ENCODE measurements at places on chromosomes 3 and 15. TPM values are rescaled to one million over a fixed set of nuclear protein-coding genes. Genes with fewer than 3 reads are reported as not detected.

CHL1 gene
- polyA plus RNA-seq: 10.6 TPM

RASGRP1 gene
- 3.4 TPM for polyA plus RNA-seq

CHRM5 gene
- not detected for polyA plus RNA-seq

DNA sequence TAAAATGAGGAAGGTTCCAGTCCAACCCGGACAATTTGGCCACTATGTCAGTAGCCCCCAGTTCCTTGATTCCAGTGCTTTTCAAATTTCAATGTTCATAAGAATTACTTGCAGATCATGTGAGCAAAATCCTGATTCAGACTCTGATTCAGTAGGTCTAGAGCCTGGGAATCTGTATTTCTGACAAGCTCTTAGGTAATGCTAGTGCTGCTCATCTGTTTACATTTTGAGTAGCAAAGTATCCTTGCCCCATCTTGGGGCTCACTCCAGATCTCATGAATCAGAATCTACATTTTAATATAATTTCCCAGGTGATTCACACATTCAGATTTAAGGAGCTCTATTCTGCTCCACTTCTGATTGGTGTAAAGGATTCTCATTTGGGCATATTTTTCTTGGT lies 142.0 kb downstream of the NAALADL2 start:
- no peak for DNase-seq

DNA sequence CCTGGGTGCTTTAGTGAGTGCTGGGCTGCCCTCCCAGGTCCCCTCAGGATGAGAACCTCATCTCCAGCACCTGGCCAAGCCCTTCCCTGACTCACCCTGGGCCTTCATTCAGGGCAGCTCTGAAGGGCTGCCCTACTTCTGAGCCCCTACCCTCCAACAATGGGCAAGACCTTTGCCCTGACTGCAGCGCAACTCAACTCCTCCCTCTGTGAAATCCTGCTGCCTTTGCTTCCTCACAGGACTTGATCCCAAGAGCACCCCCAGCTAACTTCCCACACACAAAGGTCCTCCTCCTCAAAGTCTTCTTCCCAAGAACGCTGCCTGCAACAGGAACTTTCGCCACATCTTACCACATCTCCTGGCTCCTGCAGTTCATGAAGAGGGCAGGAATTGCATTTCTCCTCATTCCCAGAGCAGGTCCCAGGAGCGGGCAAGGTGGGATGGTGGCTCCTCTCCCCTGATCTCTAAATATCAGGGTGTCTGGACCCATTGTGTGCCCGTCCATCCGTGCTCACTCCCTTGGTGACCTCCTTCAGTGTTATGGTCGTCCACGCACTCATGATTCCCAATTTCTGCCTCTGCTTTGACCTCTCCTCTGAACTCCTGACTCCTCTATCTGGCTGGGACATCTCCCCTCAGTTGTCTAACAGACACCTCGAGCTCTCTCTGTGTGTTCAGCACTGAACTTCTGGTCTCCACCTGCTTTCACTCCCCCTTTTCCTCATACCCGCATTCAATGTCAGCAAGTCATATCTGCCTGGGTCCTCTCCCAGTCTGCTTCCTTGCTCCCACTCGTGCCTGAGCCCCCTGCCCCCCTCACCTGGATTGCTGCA lies 4.5 kb upstream of the SSUH2 start:
- DNase-seq: no peak

ADPGK gene
- polyA plus RNA-seq: 23.9 TPM

GRCh38 chr15:72554471-72555425 lies 80.6 kb downstream of the ARIH1 start:
- no peak for DNase-seq

RLBP1 gene
- polyA plus RNA-seq: not detected

TM6SF1 gene
- 2.6 TPM for polyA plus RNA-seq

GRCh38 chr3:34284959-34285826 lies 486.8 kb downstream of the PDCD6IP start:
- DNase-seq: no peak

TRAT1 gene
- polyA plus RNA-seq: not detected

GRCh38 chr3:72353236-72354128 lies 494.8 kb downstream of the SHQ1 start:
- no peak for DNase-seq

SOX14 gene
- not detected for polyA plus RNA-seq

- no peak for DNase-seq
Measured at GRCh38 chr3:196889844-196890708, 22.4 kb downstream of the SENP5 start.

- DNase-seq: no peak
Measured at GRCh38 chr3:47261301-47261700, 21.3 kb downstream of the KIF9 start.

GRCh38 chr3:70981231-70981880 lies 602.2 kb downstream of the FOXP1 start:
- DNase-seq: no peak

DNA sequence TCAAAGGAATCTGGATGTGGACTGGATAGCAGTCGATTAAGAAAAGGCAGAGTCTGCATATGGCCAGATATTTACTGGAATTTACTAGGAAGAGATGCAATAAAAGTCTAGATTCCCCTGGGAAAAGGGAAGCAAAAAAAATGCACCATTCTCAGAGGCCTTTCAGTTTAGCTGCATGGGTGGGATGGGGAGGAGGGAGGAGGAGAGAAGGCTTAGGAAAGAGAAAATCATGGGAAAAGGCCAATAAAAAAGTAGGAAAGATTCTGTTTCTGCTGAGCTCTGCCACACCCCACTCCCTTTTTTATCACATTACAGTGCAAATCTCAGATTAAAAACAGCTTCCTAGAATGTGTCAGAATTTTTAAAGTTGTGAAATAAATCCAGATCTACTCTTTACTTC lies 103.6 kb downstream of the ADAMTS9 start:
- DNase-seq: no peak

TMC3 gene
- not detected for polyA plus RNA-seq

SIDT1 gene
- polyA plus RNA-seq: 0.92 TPM

GRCh38 chr3:128761392-128761791 lies 35.4 kb downstream of the RAB7A start:
- no peak for DNase-seq

DNA sequence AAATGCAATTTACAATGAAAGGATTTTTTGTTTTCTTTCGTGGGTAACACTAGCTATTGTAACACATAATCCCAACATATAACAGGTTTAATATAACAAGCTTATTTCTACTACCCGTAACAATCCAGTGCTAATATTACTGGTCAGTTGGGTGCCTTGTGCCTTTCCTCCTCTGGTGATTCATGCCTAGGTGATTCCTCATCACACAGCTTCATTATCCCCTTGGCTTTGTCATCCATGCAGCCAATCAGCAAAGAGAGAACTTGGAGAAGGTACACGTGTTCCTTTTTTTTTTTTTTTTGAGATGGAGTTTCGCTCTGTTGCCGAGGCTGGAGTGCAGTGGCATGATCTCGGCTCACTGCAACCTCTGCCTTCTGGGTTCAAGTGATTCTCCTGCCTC lies 30.7 kb downstream of the CHST14 start:
- no peak for DNase-seq

DNA sequence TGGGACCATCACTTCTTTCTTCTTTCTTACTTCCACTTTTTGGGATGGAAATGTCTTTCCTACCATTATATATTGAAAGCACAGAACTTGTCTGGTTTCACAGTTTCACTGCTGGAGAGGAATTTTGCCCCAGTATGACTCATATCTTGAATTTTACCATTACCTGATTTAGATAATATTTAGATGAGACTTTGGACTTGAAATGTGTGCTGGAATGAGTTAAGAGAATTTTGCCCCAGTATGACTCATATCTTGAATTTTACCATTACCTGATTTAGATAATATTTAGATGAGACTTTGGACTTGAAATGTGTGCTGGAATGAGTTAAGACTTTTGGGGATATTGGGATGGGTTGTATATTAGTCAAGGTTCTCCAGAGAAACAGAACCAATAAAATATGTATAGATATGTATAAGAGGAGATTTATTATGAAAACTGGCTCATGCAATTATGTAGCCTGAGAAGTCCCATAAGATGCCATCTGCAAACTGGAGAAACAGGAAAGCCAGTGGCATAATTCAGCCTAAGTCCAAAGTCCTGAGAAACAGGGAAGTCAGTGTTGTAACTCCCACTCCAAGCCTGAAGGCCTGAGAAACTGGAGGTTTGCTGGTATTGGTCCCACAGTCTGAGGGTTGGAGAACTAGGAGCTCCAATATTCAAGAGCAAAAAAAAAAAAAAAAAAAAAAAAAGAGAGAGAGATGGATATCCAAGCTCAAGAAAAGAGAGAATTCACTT lies 1029.2 kb downstream of the EPHA3 start:
- DNase-seq: no peak

RPP25 gene
- polyA plus RNA-seq: 7.3 TPM

- DNase-seq: no peak
Measured at GRCh38 chr15:64111679-64112050, 15.9 kb downstream of the SNX1 start.

- DNase-seq: no peak
Measured at GRCh38 chr3:152865668-152866245, 30.8 kb downstream of the P2RY1 start.

DNA sequence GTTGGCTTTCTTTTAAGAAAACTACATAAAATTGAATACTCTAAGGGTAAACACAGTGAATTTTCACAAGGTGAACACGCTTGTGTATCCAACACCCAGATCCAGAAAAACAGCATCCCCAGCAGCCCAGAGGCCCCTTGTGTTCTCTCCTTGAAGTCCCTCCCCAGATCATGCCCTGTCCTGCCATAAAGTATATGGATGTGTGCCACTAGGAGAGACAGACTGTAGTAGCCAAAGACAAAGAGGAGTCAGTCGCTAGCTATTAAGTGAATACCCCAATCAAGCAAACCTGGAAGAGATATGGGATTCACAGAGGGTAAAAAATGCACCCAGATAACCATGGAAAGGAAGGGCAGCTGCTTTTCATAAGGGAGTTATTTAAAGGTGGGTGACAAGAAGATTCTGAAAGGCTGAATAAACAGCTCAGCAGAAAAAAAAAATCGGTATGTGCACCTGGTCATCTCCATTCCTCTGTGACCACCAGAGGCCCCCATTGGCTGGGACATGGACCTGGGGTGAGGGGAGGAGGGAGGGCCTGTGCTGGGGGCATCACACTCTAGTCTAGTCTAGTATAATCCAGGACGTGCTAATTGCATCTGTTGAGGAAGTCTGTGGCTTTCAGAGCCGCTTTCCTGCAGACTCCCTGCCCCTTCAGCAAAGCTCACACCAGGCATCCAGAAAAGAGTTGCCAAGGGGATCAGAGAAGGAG lies 167.3 kb upstream of the NDN start:
- DNase-seq: no peak

- DNase-seq: no peak
Measured at GRCh38 chr3:102074946-102075345, 225.6 kb downstream of the NFKBIZ start.

DNA sequence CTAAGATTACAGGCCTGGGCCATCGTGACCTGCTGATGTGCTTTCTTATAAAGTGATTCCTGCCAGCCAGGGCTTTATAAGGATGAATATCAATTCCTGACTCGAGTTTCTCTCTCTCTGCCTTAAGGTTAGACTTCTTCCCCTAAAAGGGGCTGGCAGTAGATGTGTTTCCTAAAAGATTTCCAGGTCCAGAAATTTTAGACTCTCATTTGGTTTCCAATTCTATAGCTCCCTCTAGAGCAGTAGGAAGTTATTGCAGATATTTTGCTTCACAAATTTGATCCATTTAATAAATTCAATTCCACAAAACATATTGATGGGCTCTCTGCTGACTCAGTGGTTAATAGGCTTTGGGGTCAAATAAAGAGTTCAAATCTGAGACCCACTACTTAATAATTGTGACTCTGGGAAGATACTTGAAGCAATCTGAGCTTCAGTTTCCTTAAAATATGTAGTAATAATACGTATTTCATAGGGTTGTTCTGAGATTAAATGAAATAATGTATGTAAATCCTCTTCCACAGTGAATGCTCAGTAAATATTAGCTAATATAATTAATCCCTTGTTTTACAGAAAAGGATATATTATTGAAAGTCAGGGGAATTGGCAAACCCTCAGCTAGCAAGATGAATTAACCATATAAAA lies 2.1 kb downstream of the TRIM69 start:
- peak; percentile 69 for DNase-seq

DNA sequence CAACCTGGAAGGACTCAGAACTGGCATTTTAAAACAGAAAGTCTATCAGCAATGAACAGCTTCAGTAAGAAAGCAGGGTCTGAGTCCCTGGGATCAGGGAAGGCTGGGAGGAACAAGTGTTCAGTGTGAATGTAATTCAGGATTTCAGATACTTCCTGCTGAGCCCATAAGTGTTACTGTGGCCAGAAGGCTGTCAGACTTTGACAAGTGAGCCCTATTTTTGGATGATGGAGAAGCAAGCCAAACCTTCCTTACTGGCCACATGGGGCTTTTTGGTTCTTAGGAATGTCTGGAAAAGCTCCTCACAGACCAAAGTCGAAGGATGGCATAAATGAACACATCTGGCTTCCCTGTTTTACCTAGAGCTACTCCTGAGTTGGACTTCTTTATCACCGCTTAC lies 157.2 kb downstream of the BBX start:
- no peak for DNase-seq

GRCh38 chr3:46905661-46906451 lies 28.3 kb downstream of the PTH1R start:
- peak; percentile 70 for DNase-seq

IGSF10 gene
- polyA plus RNA-seq: 0.82 TPM

DNA sequence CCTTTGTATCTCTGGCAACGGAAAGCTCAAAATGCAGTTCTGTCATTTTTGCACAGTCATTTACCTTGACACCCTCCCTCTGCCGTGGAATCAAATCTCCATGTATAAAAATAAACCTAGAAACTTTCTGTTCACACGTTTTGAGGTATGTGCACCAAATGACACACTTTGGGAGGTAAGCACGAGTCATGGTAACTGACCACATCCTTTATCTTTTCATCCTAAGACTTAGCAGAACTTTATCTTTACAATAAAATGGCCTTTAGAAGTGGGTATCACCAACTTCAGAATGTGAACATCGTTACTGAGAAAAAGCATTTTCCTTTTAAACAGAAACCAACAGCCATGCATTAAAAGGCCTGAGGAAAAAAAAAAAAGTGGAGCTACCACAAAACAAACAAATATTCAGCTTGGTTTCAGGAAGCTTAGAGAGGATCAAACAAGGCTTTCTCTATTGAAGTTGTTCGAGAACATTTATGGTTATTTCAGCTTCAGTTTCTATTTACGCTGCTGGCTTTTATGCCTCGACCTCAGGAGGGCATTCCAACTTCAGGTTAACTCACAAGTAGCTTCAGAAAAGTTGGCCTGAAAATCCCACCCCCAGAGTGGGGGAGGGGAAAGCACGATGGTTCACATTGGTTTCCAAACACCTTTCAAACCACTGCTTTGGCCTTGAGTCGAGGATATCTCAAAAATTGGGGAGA lies 171.1 kb upstream of the ICE2 start:
- peak; percentile 23 for DNase-seq

- DNase-seq: peak; percentile 47
Measured at GRCh38 chr3:19147905-19148767, at the start of gene KCNH8. Gene KCNH8 (plus strand): TSS chr3:19148510. CDS start chr3:19148720, 210 bp downstream.

- no peak for DNase-seq
Measured at GRCh38 chr15:26729581-26729980, 43.3 kb downstream of the GABRB3 start.

CASR gene
- 14.8 TPM for polyA plus RNA-seq

SLCO3A1 gene
- polyA plus RNA-seq: 12.8 TPM
